ENCODE measurements at places on chromosomes 3 and 15.

- DNase-seq: no peak
Measured at GRCh38 chr15:42375941-42376340, 16.6 kb downstream of the CAPN3 start.

- no peak for DNase-seq
Measured at GRCh38 chr15:70561885-70562284, 201.5 kb downstream of the UACA start.

DNA sequence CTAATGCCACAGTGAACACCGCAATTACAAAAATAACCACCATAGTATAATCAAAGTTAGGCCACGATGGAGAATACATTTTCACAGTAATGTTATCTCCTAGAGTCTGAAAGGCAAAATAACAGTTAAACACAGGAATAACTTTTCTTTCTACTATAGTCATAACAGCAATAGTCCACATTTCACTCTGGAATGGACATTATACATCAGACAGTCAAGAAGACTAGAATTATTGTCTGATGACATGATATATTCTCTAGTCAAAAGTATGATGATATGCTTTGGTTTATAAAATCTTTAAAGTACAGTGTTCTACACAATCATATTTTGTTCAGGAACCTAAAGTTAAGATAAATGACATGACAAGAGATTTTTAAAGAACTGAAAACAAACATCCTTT is 18.0 kb downstream of the SPPL2A start:
- no peak for DNase-seq

GRCh38 chr15:68791431-68792283 is 29.0 kb downstream of the ANP32A start:
- DNase-seq: no peak

GRCh38 chr3:31772272-31772671 is 208.8 kb downstream of the OSBPL10 start:
- DNase-seq: no peak

DNA sequence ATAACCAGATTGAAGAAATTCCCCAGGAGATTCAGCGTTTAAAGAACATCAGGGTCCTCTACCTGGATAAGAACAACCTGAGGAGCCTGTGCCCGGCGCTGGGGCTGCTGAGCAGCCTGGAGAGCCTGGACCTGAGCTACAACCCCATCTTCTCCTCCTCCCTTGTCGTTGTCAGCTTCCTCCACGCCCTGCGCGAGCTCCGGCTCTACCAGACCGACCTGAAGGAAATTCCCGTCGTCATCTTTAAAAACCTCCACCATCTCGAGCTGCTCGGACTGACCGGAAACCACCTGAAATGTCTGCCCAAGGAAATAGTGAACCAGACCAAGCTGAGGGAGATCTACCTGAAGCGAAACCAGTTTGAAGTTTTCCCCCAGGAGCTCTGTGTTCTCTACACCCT is 9.4 kb upstream of the LRRC34 start:
- DNase-seq: no peak

- no peak for DNase-seq
Measured at GRCh38 chr15:34791701-34792100, 3.6 kb downstream of the ACTC1 start.

DNA sequence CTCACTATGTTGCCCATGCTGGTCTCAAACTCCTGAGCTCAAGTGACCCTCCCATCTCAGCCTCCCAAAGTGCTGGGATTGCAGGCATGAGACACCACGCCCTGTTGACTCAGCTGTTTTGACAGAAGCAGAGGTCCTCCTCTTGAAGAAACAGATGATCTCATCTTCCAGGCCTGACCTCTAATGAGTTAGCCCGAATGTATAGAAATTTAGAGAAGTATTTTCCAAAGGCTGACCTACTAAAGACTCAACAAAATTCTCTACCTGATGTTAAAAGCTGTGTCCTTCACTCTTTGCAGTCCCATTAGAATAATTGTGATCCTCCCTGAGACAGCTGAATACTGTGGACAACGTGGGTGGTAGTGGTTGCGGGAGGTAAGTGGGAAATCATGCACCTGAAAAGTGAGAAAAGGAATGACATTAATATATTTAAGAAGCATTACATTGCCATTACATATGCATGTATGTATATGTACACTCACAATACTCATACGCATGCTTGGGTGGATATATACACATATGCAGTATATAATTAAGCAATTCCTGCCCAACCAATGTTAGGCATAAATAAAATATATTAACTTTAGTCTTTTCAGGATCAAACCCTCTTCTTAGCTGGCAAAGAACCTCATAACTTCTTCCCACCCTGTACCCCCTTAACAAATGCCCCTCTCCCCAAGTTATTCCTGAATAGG is 204.6 kb upstream of the NR2F2 start:
- DNase-seq: no peak

DNA sequence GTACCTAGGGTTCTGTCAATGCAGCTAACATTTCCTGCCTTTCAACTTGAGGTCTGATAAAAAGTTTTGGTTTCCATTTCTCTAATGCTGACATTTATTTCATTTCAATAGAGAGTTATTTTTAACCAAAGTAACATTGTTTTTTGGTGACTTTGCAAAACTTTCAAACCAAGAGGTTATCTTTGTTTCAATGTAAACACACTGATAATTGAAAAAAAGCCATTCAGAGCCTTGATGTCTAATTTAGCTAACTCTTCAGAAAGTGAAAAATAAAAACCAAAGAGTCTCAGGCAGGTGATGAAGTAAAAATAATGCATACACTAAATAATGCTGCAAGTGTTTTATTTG is 9.6 kb upstream of the TIPARP start:
- DNase-seq: no peak

Data from activated T-helper 1 cell treated with anti-CD3 and anti-CD28 coated beads, Interleukin-2, amount 50 U/mL, for 16 hours (primary cell).